NCI-H526 (cell line): ENCODE measurements at places on chromosomes 7 and 10.

- no peak for DNase-seq
Observed at GRCh38 chr7:47186316-47186715, 395.6 kb downstream of the TNS3 start.

DNA sequence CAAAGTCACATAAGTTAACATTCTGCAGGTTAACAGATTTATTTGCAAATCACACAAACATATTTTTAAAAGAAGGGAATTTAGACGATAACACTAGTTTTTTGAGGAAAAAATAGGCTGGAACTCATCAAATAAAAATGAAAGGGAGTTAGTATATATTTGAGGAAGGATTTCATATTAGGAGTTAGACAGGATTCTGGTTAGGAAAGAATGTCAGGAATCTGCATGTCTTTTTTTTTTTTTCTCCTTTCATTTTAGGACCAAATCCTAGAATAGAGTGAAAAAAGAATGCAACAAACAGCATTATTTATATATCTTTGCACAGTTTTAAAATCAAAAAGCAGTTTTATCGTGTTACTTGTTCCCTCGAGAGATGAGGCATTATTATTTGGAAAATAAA is 8.9 kb upstream of the TRDMT1 start:
- no peak for DNase-seq

DNA sequence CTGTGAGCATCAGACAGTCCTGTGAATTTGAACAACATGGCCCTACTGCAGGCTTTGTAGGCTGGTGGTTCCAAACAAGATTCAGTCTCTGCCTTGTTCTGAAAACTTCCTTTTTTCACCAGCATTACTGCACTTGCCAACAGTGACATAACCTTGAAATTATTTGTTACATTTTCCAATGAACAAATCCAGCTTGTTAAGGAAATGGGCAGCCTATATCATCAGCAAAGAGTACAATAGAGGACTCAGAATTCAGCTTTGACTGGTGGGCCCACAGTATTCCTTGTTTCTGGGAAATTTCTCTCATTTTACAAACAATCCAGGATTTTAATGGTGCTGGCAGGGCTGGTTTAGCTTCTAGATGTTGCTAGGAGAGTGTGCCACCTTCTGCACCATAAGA is 703.7 kb upstream of the FZD8 start:
- no peak for DNase-seq

DNA sequence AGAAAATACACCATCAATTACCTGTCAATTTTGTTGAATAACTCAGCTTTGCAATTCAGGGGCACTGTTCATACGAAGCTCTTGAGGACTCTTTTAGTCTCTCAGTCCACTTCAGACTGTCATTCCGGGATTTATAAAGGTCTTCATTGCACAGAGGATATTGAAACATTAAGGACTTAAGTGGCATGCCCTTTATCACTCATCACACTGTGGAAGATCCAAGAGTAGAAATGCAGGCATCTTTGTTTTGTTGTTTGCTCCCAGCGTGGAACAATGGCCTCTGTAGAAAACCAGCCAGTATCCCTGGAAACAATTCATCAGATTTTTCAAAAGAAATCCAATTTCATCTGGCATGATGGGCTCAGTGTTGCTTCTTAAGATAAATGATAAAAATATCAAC is 66.3 kb upstream of the LRGUK start:
- no peak for DNase-seq

DNA sequence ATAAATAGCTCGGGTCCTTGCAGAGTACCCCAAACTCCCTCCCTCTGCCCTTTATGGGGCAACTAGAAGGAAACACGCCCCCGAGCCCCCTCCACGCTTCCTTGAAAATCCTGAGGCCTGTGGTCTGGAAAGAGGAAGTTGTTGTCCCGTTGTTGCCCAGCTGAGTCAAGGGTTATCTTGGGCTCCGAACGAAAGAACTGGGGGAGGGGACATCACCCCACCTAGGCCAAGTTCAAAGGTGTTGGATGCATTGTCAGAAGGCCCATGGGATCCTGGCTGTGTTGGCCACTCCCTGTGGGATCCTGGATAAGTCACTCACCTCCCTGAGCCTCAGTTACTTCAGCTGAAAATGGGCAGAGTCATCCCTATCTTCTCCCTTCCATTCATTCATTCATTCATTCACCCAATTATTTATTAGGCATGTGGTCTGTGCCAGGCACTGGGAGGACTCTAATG is at the start of gene CCL24:
Gene CCL24, minus strand, starts transcription at position 26 of the 456 bp plus-strand sequence. CDS start 91 bp downstream, outside the sequence.
- no peak for DNase-seq

DNA sequence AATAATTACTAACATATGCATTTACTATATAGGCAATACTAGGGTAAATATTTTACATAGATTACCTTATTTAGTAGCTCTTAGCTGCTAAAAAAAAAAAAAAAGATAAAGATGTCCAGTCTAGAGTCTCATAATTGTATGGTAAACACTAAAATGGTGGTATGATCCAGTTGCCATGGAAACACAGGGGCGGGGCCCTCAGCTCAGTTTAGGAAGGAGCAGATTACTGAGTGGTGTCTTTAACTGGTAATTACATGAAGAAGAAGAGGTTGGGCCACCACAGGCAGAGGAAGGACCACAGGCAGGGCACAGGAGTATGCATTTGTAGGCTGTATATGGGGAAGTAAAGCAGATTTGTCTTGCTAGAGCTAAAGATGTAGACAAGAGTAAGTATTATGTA is 43.7 kb downstream of the ITGB8 start:
- no peak for DNase-seq

DNA sequence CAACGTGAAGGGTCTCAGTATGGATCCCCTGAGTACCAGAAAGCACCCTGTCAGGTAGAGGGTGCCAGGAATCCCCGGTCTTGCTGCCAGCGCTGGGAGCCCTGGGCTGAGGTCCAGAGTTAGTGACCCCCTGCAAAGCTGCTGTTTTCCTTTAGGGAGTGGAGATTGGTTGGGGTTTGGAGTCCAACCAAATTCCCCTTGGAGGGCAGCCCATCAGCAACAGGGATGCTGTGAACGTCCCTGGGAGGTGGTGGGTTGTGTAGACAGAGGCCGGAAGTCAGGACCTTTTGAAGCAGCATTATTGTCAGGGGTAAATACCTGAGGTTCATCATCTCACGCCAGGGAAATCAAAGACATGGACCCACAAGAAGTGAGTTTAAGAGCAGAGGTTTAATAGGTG is 104.2 kb downstream of the COL26A1 start:
- DNase-seq, result no peak

- DNase-seq, result no peak
Observed at GRCh38 chr7:114916261-114916892, 5.5 kb upstream of the MDFIC start.

DNA sequence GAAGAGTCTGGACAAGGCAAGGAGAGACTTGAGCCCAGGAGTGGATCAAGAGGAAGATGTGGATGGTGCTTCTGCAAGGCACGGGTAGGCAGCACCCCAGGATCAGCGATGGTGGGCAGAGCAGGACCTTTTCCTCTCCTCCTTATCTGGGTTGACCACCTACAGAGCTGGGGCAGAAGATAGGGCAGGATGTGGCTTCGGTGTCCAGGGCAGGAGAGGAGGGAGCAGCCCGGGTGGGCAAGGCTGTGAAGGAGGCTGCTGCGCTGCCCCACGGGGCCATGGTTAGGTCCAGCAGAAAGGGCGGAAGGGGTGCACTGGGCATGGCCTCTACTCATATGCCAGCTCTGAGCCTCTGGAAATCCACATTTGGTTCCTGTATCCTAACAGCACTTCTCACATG is 20.0 kb upstream of the PARP12 start:
- DNase-seq, result no peak

DNA sequence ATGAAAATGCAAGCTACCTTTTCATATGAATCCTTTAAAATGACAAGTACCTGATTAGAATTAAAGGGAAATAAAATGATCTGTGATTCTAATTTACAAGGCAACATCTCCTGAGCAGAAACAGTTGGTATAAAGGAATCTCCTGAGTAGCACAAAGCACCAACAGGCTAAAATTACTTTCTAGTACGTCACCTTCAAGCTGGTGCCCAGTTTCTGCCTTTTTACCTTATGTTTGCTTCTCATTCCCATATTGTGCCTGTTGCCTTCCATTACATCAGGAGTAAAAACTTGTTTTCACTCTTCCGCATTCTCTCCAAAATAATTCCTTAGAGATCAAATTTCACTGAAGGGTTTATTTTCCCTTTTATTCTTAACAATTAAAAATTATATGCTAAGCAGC is 587.1 kb upstream of the KCND2 start:
- DNase-seq, result no peak

DNA sequence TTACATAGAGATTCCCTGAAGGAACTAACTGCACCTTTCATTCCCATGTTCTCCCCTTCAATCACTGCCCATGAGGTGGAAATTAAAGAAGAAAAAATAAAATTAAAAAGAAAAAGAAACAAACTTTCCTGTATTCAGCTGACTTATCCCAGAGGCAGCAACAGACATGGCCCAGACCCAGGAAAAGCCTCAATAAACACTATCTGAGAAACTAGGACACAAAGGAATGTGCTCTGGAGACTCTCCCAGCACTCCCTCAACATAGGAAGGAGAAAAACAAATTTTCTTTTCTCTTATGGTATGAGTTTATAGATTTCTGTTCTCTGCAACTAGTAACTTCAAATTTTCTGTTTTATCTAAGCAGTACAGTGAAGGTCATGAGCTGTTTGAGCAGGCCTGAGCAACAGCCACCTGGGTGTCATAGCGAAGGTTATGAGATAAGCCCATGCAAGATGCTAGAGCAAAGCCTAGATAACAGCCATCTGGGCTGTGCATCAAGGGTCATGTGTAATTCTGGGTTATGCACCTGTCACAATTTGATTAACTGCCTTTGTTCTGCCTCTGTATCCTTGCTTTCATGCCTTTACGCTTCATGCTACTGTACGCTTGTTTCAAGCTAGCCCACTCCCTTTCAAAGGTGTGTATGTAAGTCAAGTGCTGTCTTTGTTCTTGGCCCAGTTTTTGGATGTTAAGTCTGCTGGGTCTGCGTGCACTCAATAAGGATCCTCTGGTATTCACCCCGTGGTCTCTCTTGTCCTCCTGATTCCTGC is 11.0 kb upstream of the OR6B1 start:
- no peak for DNase-seq

DNA sequence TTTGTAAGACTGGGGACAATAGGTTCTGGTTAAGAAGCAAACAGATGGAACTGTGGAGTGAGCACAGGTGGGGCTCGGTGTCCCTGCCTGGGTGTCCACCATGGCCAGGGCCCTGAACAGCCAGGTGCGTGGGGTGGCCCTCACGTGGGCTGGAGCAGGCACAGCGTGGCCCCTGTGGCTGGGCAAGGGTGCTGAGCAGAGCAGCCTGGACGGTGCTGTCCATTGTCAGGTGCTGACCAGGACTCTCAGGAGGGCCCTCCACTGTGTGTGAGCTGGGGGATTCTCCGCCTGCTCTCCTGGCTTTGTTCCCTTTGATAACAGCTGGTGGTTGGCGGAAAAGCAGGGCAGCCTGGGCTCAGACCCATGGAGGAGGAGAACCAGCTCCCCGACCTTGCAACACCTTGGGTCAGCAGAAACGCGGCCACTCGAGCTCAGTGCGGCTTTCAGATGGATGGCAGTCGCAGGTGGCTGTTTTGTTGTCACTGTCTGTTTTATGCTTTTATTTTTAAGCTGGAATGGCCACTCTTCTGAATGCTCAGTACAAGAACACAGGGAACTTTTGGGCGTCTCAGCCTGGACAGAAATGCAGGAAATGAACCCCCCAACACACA is 273.9 kb upstream of the ADARB2 start:
- DNase-seq, result no peak

- no peak for DNase-seq
Observed at GRCh38 chr10:76939933-76940468, 697.6 kb downstream of the KCNMA1 start.

DNA sequence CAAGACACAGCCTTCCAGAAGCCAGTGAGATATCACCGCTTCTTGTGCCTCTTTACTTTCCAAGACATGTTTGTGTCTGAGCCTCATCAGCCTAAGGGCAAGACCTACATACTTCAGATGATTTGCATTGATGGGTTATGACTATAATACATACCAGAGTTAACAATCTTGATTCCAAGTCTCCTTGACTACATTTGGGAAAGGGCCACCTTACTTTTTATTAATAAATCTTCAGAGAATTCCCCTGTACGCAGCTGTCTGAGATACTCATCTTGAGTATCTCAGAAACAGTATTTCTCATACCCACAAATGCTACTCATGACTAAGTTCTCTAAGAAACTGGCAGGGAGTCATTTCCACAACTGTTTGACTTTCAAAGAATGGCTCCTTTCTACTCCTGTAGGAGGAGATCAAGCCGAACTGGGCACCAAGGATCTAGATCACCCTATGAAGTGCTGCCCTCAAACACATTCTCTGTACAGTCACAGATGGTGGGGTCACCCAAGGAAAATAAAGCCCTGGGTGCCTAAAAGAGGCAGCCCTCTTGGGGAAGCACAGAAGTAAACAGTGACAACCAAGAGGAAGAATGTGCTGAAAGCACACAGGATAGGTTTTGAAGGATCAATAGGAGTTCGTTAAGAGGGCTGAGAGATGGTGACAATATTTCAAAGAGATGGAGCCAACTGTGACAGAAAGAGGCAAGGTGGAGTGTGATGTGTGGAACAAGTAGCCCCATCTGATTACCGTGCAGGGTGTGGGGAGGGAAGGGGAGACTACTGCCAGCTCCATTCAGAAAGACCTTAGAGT is 138.9 kb downstream of the JAZF1 start:
- DNase-seq, result no peak

GRCh38 chr7:28178599-28178998 is 2.0 kb downstream of the JAZF1 start:
- DNase-seq, result no peak

GRCh38 chr10:52598936-52599335 is 173.6 kb downstream of the MBL2 start:
- no peak for DNase-seq

DNA sequence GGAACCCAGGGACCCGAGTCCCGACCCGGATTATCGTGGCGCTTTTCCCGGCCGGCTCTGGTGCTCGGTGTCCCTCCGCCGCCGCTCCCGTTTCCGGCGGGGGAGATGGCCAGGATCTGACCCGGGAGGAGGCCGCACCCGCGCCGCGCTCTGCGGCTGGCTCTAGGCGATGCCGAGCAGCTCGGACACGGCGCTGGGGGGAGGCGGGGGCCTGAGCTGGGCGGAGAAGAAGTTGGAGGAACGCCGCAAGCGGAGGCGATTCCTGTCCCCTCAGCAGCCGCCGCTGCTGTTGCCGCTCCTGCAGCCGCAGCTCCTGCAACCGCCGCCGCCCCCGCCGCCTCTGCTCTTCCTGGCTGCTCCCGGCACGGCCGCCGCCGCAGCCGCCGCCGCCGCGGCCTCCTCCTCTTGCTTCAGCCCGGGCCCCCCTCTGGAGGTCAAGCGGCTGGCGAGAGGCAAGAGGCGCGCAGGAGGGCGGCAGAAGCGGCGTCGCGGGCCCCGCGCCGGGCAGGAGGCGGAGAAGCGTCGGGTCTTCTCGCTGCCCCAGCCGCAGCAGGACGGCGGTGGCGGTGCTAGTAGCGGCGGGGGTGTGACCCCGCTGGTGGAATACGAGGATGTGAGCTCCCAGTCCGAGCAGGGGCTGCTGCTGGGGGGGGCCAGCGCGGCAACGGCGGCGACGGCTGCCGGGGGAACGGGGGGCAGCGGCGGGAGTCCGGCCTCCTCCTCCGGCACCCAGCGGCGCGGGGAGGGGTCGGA is 593 bp downstream of the CDK13 start:
- DNase-seq, result peak; percentile 70
